Caco-2 (cell line): ENCODE measurements at places on chromosomes 3 and 15.
A peak's percentile ranks its signal among the peaks of the same experiment; 100 is the strongest.

GRCh38 chr15:78726870-78727551 is 84.3 kb downstream of the ADAMTS7 start:
- peak; percentile 66 for DNase-seq

DNA sequence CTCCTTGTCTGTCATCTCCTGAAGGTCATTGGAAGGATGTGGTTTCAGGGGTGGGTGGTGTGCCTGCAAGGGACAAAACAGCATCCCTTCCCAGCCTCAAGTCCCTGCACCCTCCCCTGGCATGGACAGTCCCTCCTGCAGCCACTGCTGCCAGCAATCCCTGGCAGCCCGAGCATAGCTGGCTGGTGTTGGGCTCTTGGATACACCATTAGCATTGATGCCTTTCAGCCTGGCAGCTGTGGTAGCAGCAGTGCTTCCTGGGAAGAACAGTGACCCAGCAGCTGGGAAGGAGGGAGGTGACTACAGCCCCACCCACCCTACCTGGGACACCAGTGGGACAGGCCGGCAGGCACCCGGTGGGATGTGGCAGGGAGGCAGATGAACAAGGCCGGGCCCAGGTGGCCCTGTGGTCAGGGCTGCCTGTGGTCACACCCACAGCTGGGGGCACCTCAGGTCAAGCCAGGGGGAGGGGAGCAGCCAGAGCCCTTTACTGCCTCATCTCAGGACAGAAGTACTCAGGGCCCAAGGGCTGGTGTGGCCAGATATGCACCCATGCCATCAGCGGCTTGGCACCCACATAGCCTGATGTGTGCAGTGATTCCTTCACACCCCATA is 32.9 kb upstream of the TMEM115 start:
- no peak for DNase-seq

- no peak for DNase-seq
These were observed 23.1 kb downstream of the MAPKBP1 start for GRCh38 chr15:41797201-41797944.

DNA sequence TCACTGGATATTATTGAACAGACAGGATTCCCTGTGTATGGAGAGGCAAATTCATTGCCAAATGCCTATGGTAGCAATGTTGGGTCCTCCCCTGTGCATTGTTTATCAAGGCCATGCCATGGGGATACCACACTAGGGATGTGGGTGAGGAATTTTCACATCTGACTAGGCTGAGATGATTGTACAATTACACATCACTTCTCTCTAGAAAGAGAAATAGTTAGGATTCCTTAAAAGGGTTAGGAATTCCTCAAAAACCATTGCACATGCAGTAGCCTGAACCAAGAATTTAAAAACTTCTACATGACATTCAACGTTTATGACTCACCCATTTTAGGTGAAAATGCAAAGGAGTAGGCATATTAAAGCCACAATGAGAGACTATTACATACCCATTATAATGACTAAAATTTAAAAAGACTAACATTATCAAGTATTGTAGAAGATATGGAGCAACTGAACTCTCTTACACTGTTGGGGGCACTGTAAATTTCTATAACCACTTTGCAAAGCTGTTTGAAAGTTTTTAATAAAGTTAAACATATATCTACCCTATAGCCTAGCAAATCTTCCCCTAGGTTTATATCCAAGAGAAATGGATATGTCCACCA is 175.9 kb downstream of the THRB start:
- DNase-seq = no peak

- DNase-seq = peak; percentile 87
These were observed 34.1 kb upstream of the HES1 start for GRCh38 chr3:194101592-194102432.

DNA sequence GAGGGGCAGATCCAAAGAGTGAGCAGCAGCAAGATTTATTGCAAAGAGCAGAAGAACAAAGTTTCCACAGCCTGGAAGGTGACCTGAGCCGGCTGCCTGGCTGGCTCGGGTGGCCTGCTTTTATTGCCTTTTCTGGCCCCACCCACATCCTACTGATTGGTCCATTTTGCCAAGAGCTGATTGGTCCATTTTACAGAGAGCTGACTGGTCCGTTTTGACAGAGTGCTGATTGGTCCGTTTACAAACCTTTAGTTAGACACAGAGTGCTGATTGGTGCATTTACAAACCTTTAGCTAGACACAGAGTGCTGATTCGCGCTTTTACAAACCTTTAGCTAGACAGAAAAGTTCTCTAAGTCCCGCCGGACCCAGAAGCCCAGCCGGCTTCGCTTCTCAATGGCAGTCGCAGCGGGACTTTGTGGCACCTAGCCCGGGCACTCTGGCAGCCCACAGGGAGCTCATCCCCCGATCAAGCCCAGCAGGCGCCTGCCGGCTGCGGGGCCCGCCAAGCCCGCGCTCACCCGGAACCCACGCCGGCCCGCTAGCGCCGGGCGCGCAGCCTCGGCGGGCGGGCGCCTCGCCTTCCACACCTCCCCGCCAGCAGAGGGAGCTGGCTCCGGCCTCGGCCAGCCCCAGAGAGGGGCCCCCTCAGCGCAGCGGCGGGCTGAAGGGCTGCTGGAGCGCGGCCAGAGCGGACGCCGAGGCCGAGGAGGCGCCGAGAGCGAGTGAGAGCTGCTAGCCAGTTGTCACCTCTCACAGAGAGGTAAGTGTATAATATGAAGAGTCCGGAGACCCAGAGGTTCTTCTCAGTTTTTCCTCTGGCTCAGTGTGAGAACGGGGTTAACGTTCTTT is 339.2 kb downstream of the CHL1 start:
- DNase-seq = no peak

GRCh38 chr3:127483902-127484591 is 106.5 kb downstream of the TPRA1 start:
- DNase-seq = no peak

DNA sequence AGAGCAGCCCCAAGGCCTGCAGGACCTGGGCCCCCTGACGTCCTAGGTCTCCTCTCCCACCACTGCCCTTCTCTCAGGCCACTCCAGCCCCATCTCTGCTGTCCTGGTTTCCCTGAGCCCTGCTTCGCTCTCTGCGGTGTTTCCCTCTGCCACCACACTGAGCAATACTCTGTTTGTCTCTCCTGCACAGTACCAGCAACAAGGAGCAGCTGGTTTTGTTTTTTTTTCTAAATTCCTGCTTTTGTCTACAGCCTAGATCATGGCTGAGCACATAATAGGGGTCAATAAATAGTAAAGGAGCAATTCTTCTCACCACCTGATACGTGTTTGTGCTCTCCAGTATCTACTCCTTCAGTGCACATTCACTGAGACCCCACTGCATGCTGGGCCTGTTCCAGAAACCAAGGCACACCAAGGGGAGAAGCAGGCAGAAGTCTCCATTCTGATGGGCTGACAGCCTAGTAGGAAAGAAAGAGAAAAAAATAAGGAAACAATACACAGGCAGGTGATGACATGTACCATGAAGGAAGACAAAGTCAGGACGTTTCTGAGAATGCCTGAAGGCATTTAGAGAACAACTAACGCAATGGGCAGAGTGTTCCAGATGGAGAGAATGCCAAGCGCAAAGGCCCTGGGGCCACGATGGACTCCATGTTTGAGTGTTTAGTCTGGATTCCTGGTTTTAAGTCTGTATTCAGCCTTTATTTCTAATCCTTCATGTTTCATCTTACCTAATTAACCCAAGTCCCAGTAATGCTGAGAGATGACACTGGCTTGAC is 6.0 kb upstream of the ACAD9 start:
- DNase-seq = no peak

- no peak for DNase-seq
These were observed 288.3 kb downstream of the TLE3 start for GRCh38 chr15:69809421-69809820.

GRCh38 chr3:184375747-184376461 is 2.1 kb downstream of the THPO start:
- no peak for DNase-seq

GRCh38 chr15:85381850-85382751 is 1.7 kb downstream of the AKAP13 start:
- no peak for DNase-seq

- no peak for DNase-seq
These were observed 45.1 kb downstream of the CCDC191 start for GRCh38 chr3:114011059-114011797.

DNA sequence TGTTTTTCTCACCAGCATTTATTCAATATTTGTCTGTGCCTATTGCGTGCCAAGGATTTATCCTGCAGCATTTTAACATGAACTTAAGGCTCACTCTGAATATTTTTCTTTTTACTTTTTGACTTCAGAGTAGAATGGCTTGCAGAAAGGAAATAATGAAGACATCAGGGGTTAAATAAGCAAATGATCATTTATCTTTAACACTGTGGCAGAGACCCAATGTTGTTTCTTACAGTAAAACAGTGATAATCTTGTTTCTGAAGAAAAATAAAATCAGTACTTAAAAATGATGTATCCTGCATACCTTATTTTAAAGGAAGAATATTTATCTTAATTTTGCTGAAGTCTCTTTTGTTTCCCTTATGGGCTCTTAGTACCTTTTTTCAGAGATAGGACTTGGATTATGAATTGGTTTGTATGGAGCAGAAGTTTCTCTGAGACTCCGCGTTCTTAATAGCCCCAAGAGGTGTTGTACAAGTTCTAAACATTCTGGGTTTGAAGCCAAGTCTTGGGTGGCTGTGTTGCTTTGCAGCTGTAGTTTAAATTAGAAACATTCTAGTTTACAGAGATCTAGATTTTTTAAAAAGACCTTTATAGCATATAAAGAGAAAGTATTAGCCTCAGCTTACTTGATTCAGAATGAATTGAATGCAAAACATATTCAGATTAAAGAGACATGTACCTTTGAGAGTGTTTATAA is 40.5 kb downstream of the COL6A6 start:
- DNase-seq = no peak

GRCh38 chr3:60431599-60431958 is 819.7 kb downstream of the FHIT start:
- peak; percentile 37 for DNase-seq

- no peak for DNase-seq
These were observed 199.9 kb downstream of the FNDC3B start for GRCh38 chr3:172239218-172239790.

- DNase-seq = no peak
These were observed 6.1 kb downstream of the CP start for GRCh38 chr3:149215515-149215914.

DNA sequence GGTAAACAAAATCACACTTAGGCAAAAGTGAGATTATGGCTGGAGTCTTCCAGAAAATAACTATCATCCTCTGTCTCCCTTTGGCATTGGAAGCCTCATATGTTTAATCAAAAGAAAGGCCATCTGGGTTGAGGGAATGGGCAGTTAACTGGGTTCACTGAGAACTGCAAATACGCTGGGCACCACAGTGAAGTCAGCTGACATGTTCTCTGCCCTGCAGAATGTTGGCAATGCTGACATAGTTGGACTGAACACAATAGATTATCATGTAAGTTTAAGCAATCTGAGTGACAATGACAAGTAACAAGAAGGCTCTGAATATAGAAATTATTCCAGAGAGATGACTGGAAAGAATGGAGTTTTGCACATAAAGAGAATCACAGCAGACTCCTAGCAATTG is 43.8 kb upstream of the SLC25A26 start:
- DNase-seq = no peak

DNA sequence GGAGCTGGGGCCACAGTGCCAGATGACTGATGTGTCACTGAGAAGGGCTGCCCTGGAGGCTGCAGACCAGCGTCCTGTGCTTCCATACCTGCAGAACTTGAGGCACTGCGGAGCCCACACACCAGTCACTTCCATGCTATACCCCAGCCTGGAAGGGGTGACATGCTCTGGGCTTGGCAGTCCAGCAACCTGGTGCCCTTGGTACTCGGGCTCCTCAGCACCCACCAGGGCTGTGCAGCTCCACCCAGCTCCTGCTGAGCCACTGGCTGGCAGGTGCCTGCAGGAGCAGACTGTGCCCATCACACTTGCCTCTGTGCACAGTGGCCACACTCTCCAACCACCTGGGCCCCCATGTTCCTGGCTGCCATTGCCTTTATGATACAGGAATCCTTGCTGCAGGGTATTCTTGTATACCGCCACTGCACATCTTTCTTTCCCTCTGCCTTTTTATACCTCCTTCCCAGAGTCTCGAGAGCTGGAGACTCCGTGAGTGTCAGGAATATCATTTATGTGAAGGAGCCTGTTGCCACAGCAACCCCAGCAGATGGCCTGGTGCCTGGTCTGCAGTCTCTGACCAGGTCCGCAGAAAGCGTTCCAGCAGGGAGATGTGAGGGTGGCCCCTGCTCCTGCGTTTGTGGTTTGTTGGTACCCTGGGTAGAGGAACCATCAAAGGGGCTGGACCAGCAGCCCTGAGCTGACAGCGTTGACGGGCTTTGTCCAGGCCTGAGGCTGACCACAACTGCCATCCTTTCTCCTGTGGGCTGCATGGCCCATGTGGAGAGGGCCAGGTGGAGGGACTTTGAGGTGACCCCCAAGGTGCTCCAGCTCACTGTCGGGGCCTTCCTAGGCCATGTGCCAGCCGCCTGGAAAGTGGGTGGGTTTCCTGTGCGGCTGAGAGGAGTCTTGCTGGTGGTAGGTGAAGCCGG is 93.4 kb upstream of the PLXNA1 start:
- no peak for DNase-seq

DNA sequence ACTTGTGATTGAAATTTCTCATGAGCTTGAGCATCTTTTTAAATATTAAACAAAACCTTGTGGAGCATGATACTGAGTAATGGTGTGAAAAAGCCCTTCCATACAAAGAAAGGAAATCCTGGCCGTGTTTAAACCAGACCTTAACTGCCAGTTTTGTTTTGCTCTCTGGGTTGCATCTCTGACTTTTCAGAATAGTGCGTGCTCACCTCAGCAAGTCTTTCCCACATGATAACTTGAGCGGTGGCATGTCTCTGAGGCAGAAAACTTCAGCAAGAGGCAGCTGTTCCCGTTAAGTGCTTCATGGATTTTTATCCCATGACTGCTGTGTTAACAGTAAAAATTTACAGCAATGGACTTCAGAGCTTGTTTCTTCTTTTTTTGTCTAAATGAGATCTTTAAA is 393.3 kb downstream of the FEZF2 start:
- DNase-seq = no peak

GRCh38 chr3:8482960-8483665 is 18.5 kb upstream of the LMCD1 start:
- no peak for DNase-seq

GRCh38 chr3:196625331-196625730 is 14.2 kb upstream of the NRROS start:
- no peak for DNase-seq

GRCh38 chr3:83928391-83928790 is 1030.4 kb upstream of the CADM2 start:
- DNase-seq = no peak
